ENCODE measurements at places on chromosomes 13 and 19.
A peak's percentile ranks its signal among the peaks of the same experiment; 100 is the strongest.

DNA sequence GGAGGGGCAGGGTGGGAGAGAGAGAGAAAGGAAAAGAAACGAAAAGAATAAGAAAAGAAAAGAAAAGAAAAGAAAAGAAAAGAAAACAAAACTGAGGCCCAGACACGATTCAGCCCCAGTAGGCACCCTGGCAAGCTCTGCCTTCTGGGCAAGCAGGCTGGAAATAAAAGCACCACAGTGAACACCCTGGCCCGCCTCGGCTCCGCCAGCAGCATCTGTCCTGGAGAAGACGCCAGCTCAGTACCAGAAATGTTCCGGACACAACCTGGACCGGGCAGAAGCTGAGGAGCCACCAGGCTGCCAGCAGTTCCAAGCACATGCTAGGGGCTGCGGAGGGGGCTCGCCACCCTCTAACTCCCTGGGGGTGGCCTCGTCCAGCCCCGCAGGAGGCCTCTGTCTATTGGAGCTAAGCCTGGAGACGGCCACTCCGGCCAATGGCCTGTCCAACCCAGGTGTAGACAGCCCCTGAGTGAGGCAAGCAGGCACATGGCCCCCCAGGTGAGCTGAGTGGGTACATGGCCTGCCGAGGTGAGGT, 11.4 kb upstream of the CPAMD8 start:
- DNase-seq, result no peak

DNA sequence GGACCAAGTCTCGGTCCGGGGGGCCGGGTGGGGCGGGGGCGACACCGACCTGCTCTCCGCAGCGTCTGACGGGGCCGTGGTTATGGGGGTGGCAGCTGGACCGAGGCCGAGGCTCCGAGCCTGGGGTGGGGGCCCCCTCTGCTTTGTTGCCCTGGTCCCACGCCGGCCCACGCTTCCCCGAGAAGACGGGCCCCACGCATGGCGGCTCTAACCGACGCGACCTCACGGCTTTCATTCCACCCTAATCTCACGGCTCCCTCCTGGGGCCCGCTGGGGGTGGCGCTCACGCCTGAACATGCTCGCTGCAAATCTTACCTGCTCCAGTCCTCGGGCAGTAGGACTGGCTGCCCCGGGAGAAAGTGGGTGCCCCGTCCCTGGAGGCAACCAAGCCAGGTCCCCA, 14.8 kb upstream of the MISP start:
- no peak for DNase-seq

DNA sequence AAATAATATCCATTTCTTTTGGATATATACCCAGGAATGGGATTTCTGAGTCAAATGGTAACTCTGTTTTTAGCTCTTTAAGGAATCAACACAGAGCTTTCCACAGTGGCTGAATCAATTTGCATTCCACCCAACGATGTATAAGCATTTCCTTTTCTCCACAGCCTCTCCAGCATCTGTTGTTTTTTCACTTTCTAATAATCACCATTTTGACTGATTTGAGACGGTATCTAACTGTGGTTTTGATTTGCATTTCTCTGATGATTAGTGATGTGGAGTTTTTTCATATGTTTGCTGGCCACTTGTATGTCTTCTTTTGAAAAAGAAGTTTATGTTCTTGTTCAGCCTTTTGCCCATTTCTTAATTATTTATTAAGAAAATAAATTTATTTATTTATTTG, 352.2 kb upstream of the OBI1 start:
- no peak for DNase-seq

GRCh38 chr13:51067706-51068105, 43.4 kb downstream of the C13orf42 start:
- DNase-seq, result no peak

- DNase-seq, result no peak
Measured at GRCh38 chr19:1384478-1385110, 887 bp downstream of the NDUFS7 start.

DNA sequence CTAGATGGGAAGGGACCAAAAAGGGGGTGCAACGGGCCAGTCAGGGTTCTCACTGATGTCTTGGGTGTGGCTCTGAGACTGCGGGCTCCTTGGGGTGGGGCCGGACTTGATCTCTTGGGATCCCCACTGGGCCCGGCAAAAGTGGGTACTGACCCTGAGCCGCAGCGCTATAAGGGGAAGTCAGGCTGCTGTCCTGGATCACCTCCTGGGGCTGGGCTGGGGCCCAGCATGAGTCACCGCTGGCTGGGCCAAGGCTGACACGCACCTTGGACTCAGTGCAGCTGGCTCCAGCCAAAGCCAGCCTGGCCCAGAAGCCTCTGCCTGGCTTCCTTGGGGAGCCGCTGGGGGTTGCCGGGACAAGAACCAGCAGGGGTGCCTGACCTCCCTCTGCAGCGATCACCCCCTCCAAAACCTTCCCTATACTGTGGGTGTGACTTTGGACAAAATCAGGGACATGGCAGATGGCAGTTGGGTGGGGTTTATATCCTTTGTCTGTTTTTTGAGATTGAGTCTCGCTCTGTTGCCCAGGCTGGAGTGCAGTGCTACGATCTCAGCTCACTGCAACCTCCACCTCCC, 617 bp upstream of the IQCN start:
- peak; percentile 13 for DNase-seq

GRCh38 chr19:18626906-18627305, 9.9 kb upstream of the KLHL26 start:
- no peak for DNase-seq

- DNase-seq, result no peak
Measured at GRCh38 chr13:106568299-106569003, 514 bp upstream of the ARGLU1 start.

GRCh38 chr19:38386971-38387549, 774 bp downstream of the GGN start:
- DNase-seq, result no peak

DNA sequence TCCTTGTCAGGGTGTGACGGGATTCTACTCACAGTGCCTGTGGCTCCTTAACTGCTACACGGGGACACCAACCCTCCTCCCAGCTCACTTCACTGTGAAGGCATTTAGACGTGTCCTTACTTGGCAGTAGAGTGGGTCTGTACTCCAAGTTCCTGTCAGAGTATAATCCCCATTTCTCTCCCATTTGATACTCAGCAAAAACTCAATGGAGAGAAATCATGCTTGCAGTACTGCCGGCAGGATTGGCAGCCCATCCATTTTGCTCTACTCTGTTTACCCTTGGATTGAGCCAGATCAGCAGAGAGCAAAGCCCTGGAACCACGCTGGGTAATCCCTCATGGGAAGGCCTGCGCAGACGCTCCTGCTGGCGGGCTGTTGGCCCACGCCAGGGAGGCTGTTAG, 28.9 kb downstream of the ARL11 start:
- no peak for DNase-seq

DNA sequence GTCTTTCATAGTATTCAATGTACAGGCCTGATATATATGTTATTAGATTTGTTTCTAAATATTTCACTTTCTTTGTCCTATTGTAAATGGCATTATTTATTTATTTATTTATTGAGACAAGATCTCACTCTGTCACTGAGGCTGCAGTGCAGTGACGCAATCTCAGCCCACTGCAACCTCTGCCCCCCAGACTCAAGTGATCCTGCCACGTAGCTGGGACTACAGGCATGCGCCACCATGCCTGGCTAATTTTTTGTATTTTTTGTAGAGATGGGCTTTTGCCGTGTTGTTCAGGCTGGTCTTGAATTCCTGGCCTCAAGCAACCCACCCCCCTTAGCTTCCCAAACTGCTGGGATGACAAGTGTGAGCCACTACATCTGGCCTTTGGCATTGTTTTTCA, 5.4 kb upstream of the GAS6 start:
- no peak for DNase-seq

- DNase-seq, result no peak
Measured at GRCh38 chr13:38045278-38046048, 175.9 kb upstream of the TRPC4 start.

GRCh38 chr13:92743992-92744391, 482.6 kb upstream of the GPC6 start:
- no peak for DNase-seq

DNA sequence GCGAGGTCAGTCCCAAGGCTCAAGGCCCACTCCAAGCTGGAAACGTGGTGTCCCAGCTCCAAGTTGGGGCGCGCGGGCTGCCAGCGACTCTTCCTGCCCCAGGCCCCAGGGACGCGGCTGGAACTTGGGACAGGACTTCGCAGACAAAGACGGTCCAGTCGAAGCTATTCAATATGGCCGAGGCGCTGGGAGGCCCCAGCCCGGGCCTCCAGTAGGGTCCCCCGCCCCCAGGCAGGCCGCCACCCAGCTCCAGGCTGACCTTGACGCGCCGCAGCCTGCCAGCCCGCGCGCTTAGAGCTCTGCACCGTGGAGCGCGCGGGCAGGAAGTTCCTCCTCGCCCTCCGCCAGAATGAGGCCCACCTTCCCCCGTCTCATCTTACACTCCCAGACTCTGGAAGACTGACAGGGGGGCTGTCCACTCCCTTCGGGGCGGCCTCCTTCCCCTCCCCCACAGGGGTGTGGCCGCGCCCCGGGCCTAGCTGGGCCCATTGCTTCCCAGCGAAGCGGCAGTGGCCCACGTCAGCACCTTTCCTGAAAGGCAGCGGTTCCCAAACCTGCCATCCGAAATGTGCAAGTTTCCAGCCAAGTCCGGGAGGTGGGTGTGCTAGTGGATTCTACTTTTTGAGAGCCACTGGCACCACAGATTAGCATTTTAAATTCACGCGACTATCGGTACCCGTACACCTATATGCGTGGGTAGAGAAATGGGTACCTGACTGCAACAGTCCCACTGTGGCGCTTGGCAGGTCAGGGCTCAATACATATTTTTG, at the start of gene CCDC8:
TSS of gene CCDC8 (minus strand) at position 303 of the 770 bp plus-strand sequence. CDS start 754 bp downstream, outside the sequence.
- DNase-seq, result no peak

- no peak for DNase-seq
Measured at GRCh38 chr13:33191425-33192210, 93.9 kb downstream of the STARD13 start.

DNA sequence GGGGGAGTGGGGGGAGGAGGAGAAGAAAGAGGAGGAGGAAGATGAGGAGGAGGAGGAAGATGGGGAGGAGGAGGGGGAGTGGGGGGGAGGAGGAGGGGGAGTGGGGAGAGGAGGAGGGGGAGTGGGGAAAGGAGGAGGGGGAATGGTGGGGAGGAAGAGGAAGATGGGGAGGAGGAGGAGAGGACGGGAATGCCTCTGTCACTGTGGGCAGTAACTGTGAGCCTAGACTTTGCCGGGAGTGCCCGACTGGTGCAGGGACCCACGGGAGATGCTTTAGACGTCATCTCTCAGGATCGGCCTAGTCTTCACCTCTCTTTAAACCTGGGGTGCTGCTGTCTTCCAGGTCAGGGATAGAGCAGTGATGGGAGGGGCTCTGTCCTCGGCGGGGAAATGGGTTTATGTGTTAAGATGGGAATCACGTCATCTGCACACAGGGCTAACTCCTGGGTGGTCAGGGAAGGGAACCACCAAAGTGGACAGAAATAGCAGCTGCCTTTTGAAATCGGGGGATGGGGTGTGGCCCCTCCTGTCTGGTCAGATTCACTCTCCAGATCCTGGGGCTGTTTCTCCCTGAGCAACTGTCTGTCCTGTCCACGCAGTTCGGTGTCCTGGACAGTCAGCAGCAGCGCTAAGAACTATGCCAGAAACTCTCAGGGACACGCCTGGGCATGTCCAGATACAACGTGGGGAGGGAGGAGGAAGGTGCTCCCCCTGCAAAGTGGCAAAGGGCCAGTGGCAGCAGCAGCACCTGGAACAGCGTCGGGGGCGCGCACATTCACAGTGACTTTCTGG, 26.9 kb downstream of the GAS6 start:
- DNase-seq, result no peak

DNA sequence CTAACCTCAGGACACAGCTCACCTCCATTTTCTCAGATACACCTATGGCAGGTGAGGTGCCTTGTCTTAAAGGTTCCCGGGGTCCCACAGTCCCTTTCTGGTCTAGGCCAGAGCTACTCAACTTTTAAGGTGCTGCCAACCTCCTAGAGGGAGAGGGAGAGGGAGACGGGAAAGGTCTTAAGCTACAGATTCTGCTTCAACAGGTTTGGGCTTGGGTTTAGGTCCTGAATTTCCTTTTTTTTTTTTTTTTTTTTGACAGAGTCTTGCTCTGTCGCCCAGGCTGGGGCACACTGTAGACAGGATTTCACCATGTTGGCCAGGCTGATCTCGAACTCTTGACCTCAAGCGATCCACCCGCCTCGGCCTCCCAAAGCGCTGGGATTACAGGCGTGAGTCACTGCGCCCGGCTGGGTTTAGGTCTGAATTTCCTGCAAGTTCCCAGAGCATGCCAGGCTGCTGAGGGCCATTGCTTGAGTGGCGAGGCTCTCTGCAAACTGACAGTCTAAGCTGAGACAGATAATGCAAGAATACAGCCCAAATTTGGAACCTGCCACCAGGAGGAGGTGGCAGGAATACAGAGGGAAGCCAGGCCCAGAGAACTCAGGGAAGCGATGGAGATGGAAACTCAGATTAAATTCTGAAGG, 7.8 kb upstream of the SYCN start:
- DNase-seq, result no peak

DNA sequence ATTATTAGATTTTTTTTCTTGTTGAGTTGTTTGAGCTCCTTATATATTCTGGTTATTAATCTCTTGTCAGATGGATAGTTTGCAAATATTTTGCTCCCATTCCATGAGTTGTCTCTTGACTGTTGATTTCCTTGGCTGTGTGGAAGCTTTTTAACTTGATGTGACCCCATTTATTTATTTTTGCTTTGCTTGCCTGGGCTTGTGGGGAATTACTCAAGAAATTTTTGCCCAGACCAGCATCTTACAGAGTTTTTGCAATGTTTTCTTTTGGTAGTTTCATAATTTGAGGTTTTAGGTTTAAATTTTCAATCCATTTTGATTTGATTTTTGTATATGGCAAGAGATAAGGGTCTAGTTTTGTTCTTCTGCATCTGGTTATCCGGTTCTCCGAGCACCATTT, 124.7 kb downstream of the PCCA start:
- DNase-seq, result no peak

DNA sequence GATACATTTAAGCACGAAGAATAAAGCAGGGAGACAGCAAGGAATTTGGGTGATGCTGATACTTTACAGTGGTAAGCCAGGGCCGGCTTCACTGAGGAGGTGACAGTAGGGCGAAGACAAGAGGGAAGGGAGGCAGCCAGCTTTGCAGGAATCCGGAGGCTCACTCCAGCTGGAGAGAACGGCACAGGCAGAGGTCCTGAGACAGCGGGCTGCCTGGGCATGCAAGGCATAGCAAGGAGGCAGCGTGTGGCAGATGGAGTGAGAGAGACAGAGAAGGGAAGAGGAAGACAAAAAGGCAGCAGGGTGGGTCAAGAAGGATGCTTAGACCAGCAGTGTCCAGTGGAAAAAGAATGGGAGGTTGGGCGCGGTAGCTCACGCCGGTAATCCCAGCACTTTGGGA, 83.2 kb upstream of the WASF3 start:
- no peak for DNase-seq

- no peak for DNase-seq
Measured at GRCh38 chr19:19334989-19335344, 14.3 kb downstream of the MAU2 start.

- no peak for DNase-seq
Measured at GRCh38 chr13:24982333-24982999, 113.5 kb upstream of the PABPC3 start.

GRCh38 chr19:14467816-14468215, 7.3 kb downstream of the PTGER1 start:
- no peak for DNase-seq

- DNase-seq, result no peak
Measured at GRCh38 chr13:30619731-30620130, 2.0 kb downstream of the USPL1 start.

GRCh38 chr13:43469791-43470190, 317.0 kb downstream of the ENOX1 start:
- no peak for DNase-seq
